ENCODE measurements at places on chromosomes 7 and 10.

- no peak for DNase-seq
Measured at GRCh38 chr10:35185260-35186034, 58.8 kb downstream of the CREM start.

DNA sequence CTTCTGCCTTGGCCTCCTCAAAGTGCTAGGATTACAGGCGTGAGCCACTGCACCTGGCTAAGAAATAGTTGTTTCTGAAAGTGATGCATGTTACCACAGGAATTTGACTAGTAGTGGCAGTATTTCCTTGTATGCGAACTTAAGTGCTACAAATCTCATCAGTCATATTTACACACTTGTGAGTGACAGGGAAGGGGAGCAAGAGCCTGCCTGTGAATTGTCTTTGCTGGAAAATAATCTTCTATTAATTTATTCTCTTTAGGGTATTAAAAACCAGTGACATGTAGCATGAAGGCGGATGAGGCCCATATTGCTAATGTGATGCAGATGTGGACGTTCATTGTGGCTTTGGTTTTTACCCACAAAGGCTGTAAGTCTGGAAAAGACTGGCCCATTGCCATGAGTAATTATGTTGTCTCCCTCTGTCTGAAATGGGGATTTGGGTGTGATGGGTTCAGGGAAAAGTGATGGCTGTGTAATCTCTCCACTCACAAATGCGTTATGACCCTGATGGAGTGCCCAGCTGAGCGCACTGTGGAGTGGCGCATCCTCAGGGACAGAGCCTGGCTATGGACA is 97.6 kb downstream of the CCNY start:
- no peak for DNase-seq

GRCh38 chr7:11237742-11238141 is 264.1 kb downstream of the PHF14 start:
- no peak for DNase-seq

DNA sequence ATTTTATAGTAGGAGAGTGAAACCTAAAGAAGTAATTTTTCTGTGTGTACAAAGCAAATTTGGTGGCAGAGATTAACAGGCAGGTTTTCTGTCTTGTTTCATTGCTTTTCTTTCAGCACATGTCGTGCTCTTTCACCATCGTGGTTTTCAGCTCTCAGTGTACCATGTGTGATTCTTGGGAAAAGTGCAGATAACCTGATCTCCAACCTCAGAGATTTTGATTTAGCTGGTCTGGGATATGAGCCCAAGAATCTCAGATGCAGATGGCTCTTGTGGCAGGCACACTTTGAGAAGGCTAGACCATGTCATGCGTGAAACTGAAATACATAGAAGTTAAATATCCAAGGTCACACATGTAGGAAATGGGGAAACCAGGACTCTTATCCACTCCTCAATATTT is 317.4 kb downstream of the EXOC4 start:
- DNase-seq: no peak

- DNase-seq: no peak
Measured at GRCh38 chr10:103231047-103231551, 14.6 kb upstream of the RPEL1 start.

DNA sequence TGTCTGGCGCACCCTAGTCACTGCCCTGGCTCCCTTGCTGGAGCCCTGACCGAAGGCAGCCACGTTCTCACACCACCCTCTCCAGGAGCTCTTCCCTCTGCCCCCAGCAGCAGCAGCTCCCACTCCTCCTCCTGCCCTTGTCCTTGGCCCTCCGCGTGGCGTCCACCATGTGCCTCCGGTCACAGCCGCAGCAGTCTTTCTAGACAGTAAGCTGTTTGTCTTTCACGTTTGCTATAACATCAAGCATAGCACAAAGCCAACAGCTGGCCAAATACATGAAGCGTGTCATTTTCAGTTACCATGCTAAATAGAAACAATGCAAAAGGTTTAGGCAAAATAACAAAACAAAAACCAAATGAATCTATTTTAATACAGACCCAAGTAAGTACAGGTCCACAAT is 3.3 kb downstream of the PITRM1 start:
- DNase-seq: peak; percentile 67

- DNase-seq: no peak
Measured at GRCh38 chr7:150734254-150734653, 3.0 kb upstream of the GIMAP5 start.

GRCh38 chr7:1537535-1538412 is 7.3 kb downstream of the MAFK start:
- DNase-seq: peak; percentile 26

GRCh38 chr7:36522453-36523007 is 132.9 kb downstream of the ANLN start:
- no peak for DNase-seq

- DNase-seq: no peak
Measured at GRCh38 chr7:8284606-8285005, 22.6 kb upstream of the ICA1 start.

DNA sequence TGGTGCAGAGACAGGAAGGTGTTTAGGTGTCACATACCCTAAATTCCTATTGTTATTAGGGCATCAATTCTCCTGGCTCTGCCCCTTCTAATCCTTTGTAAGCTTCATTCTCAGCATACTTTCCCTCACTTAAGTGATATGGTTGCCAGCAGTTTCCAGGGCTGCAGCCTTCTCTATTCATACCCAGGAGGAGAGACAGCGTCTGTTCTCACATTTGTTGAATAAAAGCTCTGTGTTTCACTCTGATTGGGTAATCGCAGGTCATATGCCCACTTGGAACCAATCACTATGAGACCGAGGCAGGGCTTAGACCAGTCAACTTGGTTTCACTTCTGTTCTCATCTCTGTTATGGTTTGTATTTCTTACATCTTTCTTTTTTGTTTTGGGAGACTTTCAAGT is 109.6 kb upstream of the MTPN start:
- DNase-seq: peak; percentile 98

DNA sequence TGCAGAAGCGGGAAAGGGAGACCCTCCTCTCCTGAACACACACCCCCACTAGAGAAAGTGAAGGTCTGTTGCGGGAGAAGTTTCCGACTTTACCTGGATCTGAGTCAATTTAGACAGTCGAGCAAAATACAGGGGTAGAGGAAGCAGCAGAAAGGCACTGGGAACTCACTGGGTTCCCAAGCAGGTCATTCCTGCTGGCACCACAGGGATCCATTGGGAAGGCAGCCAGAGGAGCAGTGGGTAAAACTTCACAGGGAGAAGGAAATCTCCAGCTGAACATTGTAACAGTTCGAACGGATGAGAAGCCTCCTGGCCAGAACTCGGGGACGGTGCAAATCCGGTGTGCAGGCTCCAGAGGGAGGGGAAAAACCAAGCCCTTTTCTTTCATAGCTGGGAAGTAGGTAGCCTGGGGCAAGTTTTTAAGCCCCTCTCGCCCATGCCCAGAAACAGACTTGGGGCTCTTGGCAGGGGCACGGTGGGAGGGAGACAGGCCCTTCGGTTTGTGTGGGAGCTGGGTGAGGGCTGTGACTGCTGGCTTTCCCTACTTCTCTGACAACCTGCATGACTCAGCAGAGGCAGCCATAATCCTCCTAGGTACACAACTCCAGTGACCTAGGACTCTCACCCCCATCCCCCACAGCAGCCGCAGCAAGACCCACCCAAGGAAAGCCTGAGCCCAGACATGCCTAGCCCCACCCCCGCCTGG is 51.9 kb downstream of the DDC start:
- DNase-seq: no peak
